Activated CD4-positive, alpha-beta T cell treated with anti-CD3 and anti-CD28 coated beads for 24 hours (primary cell): ENCODE measurements at places on chromosomes 5 and 9.

DNA sequence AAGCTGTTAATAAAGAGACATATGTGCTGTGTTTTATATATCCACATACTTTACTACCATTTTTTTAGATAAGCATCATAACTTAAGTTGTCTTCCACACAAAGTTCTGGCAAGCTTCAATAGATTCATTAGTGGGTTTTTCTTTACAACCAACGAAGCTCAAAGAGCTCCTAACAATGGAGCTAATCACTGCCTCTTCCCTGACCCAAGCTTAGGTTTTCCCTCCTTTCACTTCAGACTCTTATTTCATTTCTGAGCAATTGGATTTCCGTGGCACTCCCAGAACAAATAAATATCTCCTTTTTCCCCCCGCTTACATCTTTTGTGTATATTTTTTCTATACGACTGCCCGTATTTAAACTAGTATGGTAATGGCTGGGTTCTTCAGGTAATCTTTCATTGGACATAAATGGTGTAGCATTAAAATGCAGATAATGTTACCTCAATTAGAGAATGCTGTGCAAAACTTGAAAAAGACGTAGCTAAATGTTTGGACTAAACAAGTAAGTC, 275.5 kb upstream of the TMEM161B start:
- no peak for DNase-seq

DNA sequence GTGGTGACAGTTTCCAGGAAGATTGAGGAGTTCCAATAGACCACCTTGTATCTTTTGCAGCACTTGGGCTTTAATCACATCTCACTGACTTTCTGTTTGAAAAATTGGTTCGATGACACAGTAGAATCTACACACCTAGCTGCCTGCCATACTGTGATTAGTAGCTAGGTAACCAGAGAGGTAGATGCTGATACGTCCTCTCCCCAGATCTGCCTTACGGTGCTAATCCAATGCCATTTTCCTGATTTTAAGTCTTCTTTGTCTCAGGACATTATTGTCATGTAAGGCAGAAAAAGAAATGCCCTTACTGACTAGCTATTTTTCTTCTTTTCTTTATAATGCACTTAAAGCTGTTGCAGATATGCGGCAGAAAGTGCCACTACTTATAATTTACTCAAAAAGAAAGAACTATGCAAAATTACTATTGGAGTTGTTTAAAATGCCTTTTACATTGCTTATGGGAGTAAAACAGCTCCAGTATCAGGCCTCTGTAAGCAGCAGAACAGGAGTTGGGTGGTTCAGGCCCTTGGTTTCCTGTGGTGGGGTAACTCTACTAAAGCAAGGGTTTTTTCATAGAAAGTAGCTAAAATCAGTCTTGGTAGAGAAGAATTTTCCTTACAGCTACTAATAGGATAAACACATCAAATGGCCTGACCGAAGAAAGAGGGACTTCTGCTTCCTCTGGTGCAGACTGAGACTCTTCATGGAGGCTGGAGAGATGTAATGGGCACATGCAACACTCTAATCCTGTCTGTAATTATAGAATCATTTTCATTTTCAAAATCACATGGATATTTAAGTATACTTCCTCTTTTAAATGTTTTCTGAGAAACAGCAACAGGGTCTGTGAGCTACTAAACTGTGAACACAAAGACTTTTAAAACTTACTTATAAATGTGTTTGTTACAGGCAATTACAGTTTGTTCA, 177.2 kb downstream of the MAPKAP1 start:
- DNase-seq: no peak

DNA sequence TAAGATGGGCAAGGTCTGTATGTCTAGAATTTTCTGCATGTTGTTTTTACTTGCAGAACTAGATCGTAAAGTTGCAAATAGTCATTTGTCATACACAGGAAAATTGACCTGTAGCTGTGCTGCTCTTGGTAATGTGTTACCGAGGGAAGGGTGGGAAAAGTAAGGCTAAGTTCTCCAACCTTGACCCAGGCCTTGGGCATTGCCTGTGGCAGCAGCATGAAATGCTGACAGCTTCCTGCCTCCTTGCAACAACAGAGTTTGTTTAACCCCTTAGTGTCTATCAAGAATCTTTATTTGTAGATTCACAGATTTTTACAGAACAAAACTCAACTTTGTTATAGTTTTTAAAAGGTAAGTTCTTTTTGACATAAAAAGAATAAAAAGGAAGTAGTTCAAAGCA, 48.3 kb downstream of the ERCC6L2 start:
- no peak for DNase-seq

DNA sequence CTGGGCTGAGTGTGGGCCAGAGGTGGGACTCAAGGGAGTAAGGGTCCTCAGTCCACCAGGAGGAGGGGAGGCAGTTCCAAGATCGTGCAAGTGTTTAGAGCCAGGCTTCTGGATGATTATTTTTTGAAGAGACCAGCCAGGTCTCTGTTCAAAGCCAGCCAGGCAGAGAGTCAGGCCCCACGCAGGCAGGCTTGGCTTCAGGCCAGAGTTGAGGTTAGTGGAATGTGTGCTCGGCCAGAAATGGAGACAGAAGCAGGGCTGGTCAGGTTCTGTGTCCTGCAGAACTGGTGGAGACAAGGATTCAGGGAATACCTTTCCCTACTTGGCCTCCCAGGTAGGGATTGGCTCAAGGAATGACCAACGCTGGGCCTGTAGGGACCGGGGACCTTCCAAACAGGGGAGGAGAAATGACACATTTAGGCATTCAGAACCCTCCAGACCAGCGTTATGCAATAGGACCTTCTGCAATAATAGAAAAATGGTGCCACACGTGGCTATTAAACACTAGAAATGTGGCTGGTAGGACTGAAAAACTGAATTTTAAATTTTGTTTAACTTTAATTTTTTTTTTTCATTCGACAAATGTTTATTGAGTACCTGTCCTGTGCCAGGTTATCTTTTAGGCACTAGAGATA, 106.2 kb downstream of the CMYA5 start:
- no peak for DNase-seq

GRCh38 chr9:115524453-115525059, 406.6 kb upstream of the TNC start:
- DNase-seq: peak; percentile 16

DNA sequence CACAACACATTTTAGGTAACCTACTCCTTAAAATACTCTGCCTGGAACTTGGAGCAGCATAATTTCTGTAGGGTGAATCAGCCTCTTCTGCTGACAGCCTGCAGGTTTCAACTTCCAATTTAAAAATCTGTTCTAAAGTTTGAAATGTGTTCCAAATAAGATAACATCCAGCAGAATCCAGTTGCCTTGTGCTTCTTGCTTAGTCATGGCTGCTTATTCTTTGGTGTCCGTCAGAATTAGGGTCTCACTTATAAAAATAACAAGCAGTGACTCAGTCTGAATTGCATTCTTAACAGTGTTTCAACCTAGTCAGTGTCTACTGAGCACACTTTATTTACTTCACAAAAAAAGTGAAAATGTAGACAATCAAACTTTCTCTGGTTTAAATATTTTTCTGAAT, 3.7 kb downstream of the CDH6 start:
- no peak for DNase-seq

DNA sequence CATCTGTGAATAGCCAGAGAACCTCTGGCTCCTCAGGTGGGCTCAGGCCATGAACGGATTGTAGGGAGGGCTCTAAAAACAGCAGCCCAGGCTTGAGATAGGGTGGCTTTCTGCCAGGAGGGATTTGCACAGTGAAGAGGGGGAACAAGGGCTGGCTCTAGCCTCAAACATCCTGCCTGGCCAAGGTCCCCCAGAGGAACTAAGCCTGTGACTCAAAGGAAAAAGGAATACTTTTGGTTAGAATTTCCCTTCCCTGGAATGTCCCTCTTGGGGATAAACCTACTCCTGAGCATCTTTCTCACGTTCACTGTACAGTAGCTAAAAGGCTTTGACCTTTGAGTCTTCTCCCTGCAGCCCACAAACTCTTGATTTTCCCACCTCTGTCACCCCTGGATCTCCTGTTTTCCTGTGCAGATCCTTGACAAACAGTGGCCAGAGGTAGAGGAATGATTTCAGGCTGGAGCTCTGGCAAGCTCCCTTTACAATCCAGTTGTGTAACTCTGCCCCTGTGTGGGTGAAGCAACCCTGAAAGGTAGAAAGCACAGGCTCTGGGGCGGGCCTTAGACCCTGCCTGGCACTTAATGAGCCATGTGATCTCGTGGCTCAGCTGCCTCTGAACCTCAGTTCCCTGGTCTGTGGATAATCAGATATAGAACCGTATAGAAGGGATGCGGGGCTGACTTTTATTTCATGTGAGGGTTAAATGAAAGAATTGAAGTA, 17.4 kb downstream of the SEC61B start:
- no peak for DNase-seq

DNA sequence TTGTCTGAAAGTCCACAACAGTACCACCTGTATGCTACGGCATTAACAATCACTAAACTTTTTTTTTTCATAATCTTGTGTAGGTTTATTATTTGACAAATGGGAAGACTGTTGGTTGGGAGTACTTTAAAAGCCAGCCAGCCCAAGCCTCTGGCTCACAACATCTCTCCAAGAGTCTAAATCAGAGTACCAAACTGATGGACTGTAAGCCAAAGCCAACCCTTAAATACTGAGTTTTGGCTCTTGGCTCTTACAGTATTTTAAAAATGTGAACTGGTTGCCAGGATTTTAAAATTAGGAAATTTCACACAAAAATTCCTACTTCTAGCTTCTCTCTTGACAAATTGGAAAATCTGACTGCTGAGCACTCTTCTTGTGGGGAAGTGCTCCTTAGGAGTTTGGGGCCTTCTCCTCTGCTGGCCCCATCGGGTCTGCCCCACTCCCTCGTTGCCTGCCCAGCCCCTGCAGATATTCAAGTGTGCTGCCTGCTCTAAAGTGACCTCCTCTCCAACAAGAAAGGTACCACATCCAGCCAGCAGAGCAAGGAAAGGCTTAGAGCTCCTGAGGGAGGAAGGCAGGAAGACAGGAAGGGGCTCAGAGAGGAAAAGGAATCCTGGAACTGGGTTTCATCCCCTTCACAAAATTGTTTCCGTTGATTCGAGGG, 21.8 kb upstream of the TMOD1 start:
- no peak for DNase-seq

DNA sequence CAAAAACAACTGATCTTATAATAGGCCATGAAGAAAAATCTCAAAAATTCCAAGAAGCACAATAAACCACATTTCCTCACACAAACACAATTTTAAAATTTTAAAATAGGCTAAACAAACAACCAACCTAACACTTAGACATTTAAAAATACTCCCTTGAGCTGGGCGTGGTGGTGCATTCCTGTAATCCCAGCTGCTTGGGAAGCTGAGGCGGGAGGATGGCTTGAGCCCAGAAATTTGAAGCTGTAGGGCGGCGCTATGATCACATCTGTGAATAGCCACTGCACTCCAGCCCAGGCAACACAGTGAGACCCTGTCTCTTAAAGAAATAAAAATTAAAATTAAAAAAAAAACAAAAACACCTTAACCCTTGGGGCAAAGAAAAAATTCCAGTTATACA, 36.9 kb upstream of the TESK1 start:
- no peak for DNase-seq

GRCh38 chr5:135008981-135009735, 24.9 kb downstream of the PITX1 start:
- no peak for DNase-seq

DNA sequence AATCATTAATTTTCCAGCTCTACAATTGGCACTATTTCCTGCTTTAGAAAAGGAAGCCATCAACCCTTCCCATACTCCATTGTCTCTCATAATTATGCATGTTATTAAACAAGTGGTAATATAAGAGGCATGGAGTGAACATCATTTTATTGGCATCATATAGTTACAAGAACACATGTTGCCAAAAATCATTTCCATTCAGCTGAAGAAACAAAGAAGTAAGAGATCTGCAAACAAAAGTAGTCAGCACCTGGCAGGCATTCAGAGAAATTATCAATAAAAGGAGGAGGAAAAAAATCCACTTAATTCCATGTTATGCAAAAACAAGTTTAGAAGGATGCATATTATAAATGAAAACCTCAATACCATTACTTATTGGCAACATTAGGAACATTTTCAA, 1208.2 kb upstream of the C9orf72 start:
- no peak for DNase-seq

DNA sequence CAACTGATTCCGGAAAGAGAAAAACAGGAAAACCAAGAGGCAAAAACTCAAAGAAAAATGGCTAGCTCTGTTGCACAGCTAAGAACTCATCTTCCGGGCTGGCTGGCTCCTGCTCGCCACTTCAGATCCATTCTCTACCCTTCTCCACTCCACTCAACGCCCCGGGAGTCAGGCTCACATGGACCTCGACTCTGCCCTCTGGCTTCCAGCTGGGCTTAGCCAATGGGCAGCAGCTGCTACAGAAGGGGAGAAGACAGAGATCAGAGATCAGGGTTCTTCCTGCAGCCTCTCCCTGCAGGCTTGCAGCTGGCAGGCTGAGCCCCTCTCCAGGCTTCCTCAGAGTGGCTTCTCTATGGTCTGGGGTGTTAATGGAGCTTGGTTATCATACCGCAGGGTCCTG, 187.5 kb downstream of the MED10 start:
- DNase-seq: no peak

DNA sequence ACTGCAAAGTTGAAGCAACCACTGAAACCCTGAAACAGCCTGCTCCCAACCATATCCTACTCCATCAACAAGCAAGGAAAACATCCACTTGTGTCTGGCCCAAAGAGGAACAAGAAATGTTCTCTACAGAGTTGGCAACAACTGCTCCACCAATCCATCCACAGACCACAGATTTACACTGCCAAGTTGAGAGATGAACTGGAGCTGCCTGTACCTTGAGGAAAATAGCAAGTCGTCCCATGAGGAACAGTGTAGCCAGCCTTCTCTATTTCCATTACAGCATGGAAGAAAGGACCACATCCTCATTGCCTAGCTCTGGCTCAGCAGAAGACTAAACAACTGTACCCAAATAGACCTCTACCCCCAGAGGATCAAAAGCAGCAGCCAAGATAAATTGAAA, 60.4 kb downstream of the DEPDC1B start:
- DNase-seq: no peak

GRCh38 chr9:71812385-71812784, 44.1 kb upstream of the CEMIP2 start:
- DNase-seq: no peak
